ENCODE measurements at places on chromosomes 16 and 17.

GRCh38 chr17:60573236-60574051 lies 26.5 kb upstream of the PPM1D start:
- no peaks in the 10 kb centered on the region for H3K36me3 ChIP-seq
- H3K4me1 ChIP-seq = no peaks in the 10 kb centered on the region
- no peak overlapping the region for H3K4me3 ChIP-seq
- H3K27ac ChIP-seq = peak overlapping the region; percentile 67
- DNase-seq = no peak

GRCh38 chr17:55225237-55225636 lies 39.5 kb upstream of the HLF start:
- no peak for DNase-seq
- H3K27me3 ChIP-seq = no peaks in the 10 kb centered on the region
- no peaks in the 10 kb centered on the region for H3K4me1 ChIP-seq
- no peak overlapping the region for H3K27ac ChIP-seq
- no peaks in the 10 kb centered on the region for H3K36me3 ChIP-seq

GRCh38 chr17:68783861-68784260 lies 171.3 kb downstream of the ABCA8 start:
- no peaks in the 10 kb centered on the region for H3K4me1 ChIP-seq
- no peaks in the 10 kb centered on the region for H3K27me3 ChIP-seq
- H3K4me3 ChIP-seq = no peak overlapping the region
- no peak for DNase-seq

DNA sequence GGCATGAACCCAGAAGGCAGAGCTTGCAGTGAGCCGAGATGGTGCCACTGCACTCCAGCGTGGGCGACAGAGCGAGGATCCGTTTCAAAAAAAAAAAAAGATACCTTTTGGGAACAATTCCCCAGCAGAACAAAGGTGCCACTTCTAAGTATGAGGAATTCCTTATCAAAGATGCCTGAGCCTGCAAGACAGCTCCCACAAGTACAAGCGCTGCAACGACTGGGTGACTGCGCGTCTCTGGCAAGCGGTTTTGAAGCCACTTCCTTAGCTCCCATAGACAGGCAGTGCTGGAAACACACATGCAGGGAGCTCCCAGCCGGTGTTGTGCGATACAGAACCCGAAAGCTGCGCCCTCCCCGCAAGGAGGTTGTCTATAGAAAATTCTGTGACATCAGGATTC lies 60.5 kb downstream of the ADCY9 start:
- no peaks in the 10 kb centered on the region for H3K27me3 ChIP-seq
- H3K27ac ChIP-seq = no peak overlapping the region
- no peaks in the 10 kb centered on the region for H3K36me3 ChIP-seq
- no peak for DNase-seq
- peaks cover 23% of the 10 kb centered on the region for H3K4me1 ChIP-seq

- peaks cover under 1% of the 10 kb centered on the region for H3K4me1 ChIP-seq
- no peaks in the 10 kb centered on the region for H3K27me3 ChIP-seq
- H3K27ac ChIP-seq = no peak overlapping the region
- H3K36me3 ChIP-seq = no peaks in the 10 kb centered on the region
- DNase-seq = no peak
Measured at GRCh38 chr16:30372725-30373124, 1.9 kb upstream of the MYL11 start.

DNA sequence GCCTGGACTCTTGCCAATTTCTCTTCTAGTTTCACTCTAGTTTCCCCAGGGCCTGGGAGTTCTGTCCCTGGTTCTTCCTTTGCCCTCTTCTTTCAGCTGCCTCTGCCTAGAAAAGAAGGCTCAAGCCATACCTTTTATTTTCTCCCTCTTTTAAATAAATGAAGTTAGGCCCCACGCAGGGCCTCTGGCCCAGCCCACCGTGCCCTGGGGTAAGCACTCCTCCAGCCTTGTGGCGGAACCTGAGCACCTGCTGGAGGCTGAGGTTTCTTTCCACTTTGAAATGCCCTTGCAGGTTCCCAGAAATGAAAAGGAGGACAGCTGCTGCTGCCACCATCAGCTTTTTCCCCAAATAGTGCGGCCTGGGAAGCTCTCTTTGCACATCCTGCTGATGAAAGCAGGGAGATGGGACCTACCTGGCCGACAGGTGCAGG lies 139.4 kb downstream of the CCDC182 start:
- H3K36me3 ChIP-seq = no peaks in the 10 kb centered on the region
- peaks cover 28% of the 10 kb centered on the region for H3K4me1 ChIP-seq
- peak; percentile 87 for DNase-seq
- H3K4me3 ChIP-seq = no peak overlapping the region
- no peaks in the 10 kb centered on the region for H3K27me3 ChIP-seq

DNA sequence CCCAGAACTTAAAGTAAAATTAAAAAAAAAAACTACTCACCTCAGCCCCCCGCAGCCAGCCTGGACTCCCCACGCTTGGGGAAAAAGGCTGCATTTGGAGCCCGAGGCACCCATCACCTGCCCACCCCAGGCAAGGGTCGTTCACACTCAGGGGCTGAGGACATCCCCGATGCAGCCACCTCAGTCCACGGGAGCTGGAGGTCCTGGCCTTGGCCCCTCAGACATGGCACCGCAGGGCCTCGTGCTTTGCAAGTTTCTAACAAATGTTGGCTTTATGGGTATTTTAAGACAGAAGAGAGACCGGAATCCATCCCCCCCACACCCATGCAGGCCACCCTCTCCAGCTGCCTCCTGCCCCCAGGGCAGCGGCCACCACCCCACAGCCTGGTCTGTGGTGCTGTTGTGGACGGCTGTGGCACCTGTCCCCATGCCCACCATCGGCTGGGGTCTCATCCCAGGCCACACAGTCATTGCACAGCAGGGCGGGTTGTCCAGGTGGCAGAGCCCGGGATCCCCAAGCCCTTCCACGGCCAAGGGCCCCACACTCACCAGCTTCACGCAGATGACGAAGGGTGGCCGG lies 116.4 kb upstream of the ZNF750 start:
- H3K4me1 ChIP-seq = no peaks in the 10 kb centered on the region
- H3K4me3 ChIP-seq = no peak overlapping the region
- no peaks in the 10 kb centered on the region for H3K36me3 ChIP-seq
- no peak overlapping the region for H3K27ac ChIP-seq
- H3K27me3 ChIP-seq = no peaks in the 10 kb centered on the region
- DNase-seq = no peak

- no peak for DNase-seq
- no peak overlapping the region for H3K27ac ChIP-seq
- no peaks in the 10 kb centered on the region for H3K27me3 ChIP-seq
- H3K36me3 ChIP-seq = peaks cover 12% of the 10 kb centered on the region
- no peak overlapping the region for H3K4me3 ChIP-seq
- H3K4me1 ChIP-seq = peaks cover 5% of the 10 kb centered on the region
Measured at GRCh38 chr17:82898976-82899514, 59.2 kb upstream of the ZNF750 start.

DNA sequence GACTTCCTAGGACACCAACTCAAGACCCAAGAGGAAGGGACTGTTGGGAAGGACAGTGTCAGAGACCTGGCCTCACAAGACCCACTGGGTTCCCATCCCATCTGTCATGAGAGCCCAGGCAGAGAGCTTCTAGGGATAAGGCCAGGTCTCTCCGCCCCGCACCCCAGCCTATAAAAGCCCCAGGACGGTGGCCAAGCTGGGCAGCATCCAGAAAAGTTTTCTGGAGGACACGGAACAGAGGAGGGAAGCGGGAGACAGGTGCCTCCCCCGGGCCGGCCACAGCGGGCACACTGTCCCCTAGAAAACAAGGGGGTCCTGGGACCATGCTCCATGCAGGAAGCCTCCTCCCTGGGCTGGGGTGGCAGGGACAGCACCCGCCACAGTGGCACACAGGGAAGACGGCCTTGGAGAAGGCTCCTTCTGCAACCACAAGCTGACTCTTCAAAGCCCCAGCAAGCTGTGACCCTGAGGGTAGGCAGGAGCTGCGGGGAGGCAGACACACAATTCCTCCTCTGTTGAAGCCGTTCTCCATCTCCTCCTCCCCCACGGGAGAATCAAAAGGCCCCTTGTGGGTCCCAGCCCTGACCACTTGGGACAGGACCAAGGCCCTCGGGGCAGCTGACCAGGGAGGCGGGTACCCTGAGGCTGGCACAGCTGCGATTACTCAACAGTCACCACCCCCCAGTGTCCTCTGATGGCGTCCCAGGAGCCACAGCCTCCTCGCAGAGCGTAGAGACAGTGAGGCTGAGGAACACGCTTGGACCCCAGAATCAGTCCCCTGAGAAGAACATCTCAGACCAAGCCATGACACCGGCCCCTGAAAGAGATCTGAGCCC lies 26.1 kb downstream of the TRPV3 start:
- no peaks in the 10 kb centered on the region for H3K36me3 ChIP-seq
- peak; percentile 20 for DNase-seq
- H3K27me3 ChIP-seq = no peaks in the 10 kb centered on the region
- H3K4me1 ChIP-seq = no peaks in the 10 kb centered on the region
- H3K4me3 ChIP-seq = no peak overlapping the region
- H3K27ac ChIP-seq = no peak overlapping the region

GRCh38 chr17:68759002-68759342 lies 157.8 kb upstream of the FAM20A start:
- H3K4me1 ChIP-seq = no peaks in the 10 kb centered on the region
- H3K27me3 ChIP-seq = no peaks in the 10 kb centered on the region
- H3K27ac ChIP-seq = no peak overlapping the region
- no peaks in the 10 kb centered on the region for H3K36me3 ChIP-seq
- DNase-seq = no peak

GRCh38 chr16:66474750-66475199 lies 47.7 kb downstream of the BEAN1 start:
- H3K4me3 ChIP-seq = no peak overlapping the region
- peak; percentile 38 for DNase-seq
- no peak overlapping the region for H3K27ac ChIP-seq
- no peaks in the 10 kb centered on the region for H3K4me1 ChIP-seq
- no peaks in the 10 kb centered on the region for H3K27me3 ChIP-seq

- peaks cover 25% of the 10 kb centered on the region for H3K36me3 ChIP-seq
- DNase-seq = no peak
- no peak overlapping the region for H3K27ac ChIP-seq
- H3K27me3 ChIP-seq = no peaks in the 10 kb centered on the region
Measured at GRCh38 chr17:7191069-7191468, 11.9 kb upstream of the ASGR1 start.

DNA sequence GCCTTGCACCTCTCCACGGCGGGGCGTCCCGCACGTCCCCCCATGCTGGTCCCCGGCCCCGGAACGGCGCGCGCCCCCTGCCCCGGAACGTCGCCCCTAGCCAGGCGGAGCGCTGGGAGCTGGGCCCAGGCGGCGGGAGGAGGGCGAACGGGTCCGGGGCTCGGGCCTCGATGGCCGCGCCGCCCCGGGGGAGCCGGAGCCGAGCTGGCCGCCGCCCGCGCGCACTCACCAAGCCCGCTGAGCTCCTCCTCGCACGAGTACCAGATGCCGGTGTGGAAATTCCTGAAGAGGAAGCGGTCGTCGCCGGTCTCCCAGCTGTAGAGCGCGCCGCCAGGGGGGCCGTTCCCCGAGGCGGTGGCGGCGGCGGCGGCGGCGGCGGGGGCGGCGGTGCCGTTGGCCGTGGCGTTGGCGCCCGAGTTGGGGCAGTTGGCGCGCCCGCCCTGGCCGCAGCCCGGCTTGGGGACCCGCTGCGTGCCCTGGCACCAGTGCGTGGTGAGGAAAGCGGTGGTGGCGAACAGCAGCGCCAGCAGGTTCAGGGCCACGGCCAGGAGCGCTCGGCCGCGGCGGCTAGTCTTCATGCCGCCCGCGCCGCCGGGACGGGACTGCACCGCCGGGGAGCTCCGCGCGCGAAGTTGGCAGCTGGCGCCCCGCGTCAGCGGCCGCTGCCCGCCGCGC lies 530 bp downstream of the GSG1L start:
- no peak overlapping the region for H3K27ac ChIP-seq
- DNase-seq = peak; percentile 44
- H3K4me3 ChIP-seq = no peak overlapping the region
- no peaks in the 10 kb centered on the region for H3K4me1 ChIP-seq
- H3K27me3 ChIP-seq = peaks cover 23% of the 10 kb centered on the region

Measured in lung (tissue), 17 donors.